NCI-H446 treated with DMSO at 0.1 percent for 48 hours (cell line): ENCODE measurements at places on chromosomes 2 and 18.

GRCh38 chr2:173021939-173022371 is 53.7 kb upstream of the MAP3K20 start:
- DNase-seq: no peak

GRCh38 chr2:200618590-200619021 is 32.8 kb downstream of the AOX1 start:
- DNase-seq: no peak

GRCh38 chr2:127080938-127081755 is 25.8 kb downstream of the BIN1 start:
- no peak for DNase-seq

DNA sequence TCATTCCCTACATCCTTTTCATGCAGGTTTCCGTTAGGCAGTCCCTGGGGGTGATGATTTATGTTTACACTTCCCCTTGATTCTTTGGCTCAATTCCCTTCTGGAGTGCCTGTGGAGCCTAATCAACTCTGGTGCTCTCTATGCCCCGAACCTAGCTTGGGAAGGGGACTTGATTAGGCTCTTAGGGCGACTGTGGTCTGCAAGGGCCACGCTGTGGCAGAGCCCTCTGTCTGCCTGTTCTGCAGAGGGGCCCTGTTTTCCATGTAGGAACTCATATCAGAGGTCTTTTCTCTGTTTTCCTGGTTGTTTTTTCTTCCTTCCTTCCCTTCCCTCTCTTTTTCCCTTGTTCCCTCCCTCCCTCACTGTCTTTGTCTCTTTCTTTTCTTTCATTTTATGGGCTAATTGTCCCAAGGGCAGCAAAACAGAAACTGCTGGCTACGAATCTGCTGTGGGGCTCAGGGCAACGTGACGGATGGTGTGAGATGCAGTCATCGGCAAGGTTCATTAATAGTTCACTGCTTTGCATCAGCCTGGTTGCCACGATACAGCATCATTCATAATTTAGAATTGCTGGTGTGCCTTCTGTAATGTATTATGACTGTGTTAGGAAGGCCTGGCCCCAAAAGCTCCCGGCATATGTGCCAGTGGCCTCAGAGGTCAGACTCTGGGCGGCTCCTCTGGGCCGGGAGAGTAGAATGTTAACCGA is 134.5 kb downstream of the NAPG start:
- DNase-seq: no peak

- no peak for DNase-seq
Measured at GRCh38 chr2:18510775-18511174, 49.7 kb downstream of the RDH14 start.

GRCh38 chr2:157876786-157877138 is 632 bp upstream of the ACVR1 start:
- no peak for DNase-seq

- DNase-seq: no peak
Measured at GRCh38 chr2:117723888-117724434, 90.5 kb upstream of the DDX18 start.

DNA sequence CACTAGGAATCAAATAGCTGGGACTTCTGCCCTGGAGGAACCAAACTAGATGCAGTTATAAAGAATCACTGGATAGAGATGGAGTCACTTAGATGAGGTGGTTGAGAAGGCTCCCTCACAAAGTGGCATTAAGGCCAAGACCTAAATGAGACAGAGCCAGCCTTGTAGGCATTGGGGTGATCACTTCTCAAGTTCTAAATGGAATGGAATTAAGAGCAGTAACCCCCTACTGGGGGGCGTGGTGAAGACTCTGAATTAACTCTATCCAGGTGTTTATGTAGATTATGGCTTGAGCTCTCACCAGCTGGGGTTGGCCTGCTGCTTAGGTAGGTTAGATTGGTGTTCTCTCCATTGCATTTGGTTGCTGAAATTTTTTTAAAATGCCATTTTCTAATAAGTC is 71.3 kb downstream of the TTC27 start:
- no peak for DNase-seq

GRCh38 chr2:197920592-197921201 is 116.3 kb downstream of the PLCL1 start:
- DNase-seq: no peak

DNA sequence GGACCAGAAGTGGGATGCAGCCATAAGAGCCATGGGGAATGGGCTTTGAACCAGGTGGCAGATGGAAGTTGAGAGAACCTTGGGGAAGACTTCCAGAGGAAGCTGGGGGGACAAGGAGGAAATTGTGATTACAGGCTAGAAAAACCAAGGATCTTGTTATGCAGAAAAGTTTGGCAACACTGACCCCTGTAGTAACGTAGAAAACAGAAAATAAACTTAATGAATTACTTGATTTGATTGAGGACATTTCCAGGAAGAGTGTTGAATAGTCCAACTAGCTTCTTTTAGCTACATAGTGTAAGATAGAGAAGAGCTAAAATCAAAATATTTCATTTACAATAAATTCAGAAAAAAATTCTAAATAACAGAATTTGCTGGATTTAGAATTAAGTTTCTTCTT is 91.9 kb upstream of the GPC1 start:
- DNase-seq: no peak

- no peak for DNase-seq
Measured at GRCh38 chr18:35971661-35972196, 750 bp upstream of the RMP24 start.

- DNase-seq: peak; percentile 20
Measured at GRCh38 chr2:135227386-135227785, 175.3 kb downstream of the RAB3GAP1 start.

- DNase-seq: no peak
Measured at GRCh38 chr2:223090039-223090438, 38.0 kb downstream of the KCNE4 start.

GRCh38 chr2:196137271-196137670 is 34.1 kb downstream of the STK17B start:
- no peak for DNase-seq

GRCh38 chr2:55459714-55460274 is 40.1 kb upstream of the CCDC88A start:
- no peak for DNase-seq

- DNase-seq: no peak
Measured at GRCh38 chr2:7943446-7943845, 738.4 kb upstream of the ID2 start.

GRCh38 chr18:77002496-77002895 is 130.1 kb downstream of the MBP start:
- DNase-seq: no peak

- no peak for DNase-seq
Measured at GRCh38 chr2:43842866-43843226, 4.1 kb downstream of the ABCG8 start.

DNA sequence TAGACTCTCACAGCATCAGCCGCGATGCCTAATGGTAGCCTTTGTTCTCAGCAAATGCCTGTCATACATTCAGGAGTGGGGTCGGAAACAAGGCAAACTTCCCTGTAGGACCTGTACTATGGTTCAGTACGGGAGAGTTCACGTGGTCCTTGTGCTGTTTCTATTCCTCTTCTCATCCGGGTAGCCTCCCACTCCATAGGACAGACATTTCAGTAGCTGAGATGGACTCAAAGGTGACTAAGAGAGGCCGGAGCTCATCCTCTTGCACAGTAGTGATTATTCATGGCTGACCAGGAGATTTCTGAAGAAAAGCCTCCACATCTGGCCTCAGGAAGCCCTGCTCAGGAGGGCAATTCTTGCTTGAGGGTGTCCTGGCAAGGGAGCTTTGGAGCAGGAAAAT is 117.8 kb upstream of the SPRED2 start:
- no peak for DNase-seq

GRCh38 chr18:77140439-77141109 is 8.0 kb upstream of the MBP start:
- DNase-seq: no peak

DNA sequence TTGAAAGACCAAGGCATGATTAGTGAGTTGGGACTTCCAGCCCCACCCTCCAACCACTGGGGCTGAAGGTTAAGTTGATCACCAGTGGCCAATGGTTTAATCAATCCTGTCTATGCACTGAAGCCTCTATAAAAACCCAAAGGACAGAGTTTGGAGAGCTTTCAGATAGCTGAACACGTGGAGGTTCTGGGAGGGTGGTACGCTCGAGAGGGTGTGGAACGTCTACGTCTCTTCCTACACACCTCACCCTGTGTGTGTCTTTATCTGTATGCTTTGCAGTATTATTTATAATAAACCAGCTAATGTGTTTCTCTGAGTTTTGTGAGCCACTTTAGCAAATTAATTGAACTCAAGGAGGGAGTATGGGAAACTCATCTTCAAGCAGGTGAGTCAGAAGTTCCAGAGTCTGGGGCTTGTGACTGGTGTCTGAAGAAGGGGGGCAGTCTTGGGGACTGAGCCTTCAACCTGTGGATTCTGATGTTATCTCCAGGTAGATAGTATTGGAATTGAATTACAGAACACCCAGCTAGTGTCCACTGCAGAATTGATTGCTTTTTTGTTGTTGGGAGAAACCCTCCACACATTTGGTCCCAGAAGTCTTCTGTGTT is 20.3 kb downstream of the ACTR3 start:
- DNase-seq: no peak

- DNase-seq: no peak
Measured at GRCh38 chr2:189527812-189528592, 52.6 kb downstream of the SLC40A1 start.

GRCh38 chr2:46950314-46950713 is 34.7 kb upstream of the MCFD2 start:
- DNase-seq: no peak

DNA sequence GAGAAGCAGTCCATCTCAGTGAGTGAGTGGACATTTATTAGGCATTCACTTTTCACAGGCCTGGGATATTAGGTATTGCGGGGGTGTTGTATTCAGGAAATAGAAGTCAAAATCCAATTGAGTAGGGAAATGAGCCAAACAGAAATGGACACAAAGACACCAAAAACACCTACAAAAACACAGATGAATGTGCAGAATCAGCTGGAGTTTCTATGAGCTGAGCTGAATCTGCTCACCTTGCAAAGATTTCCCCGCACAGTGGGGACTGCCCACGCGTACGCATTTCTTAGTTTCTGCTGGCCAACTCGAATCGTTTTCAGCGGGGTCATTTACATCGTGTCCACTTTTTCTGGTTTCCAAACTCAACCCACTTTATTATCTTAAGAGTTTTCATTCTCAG is 160.0 kb downstream of the BCL2 start:
- DNase-seq: no peak

DNA sequence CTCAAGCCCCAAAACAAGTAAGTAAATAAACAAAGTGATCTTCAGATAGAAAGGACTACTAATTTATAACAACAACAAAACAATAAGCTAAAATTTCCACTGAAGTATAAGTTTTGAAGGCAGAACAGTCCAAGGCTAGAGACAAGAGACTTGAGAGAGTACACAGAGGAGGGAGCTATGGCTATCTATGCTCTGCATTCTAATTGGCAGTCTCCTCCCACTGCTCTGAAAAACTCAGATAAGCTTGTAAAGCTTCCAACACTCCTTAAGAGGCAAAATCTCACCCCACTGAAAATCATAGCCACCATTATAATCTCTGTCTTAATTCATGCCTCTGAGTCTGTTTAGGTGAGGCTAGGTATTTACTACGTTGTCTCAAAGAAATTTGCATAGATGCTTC is 714.6 kb upstream of the LRATD1 start:
- no peak for DNase-seq

GRCh38 chr18:59514203-59514602 is 155.1 kb upstream of the LMAN1 start:
- DNase-seq: no peak

DNA sequence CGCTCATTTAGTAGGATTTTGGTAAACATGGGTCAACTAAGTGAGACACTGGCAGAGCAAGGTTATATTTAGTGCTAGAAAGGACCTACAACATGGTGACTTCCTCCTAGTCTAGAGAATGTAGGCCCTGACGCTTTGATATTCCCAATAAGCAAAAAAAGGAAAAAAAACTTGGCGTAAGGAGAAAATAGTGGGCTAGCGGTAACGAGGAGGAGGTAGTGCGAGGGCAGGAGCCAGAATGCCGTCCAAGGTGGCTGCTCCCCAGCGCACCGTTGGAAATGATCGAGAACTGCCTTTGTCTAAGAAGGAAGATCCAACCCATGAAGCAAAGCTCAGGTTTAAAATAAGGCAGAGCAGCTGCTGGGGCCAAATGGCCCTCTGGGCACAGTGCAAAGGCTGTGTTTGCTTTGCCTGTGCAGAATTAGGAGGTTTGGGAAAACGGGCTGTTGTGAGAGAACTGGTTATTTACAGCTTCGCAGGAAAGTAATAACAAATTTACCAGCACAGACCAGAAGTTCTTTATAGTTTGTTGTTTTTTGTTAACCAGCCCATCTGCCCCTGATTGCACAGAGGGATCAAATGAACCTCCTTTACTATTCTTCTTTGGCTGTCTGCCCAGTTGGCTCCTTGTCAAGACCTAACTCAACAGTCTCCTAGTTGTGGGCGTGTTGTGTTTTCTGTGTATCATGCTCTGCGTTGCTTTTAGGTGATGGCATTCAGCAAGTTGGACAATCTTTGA is 86.6 kb downstream of the ITGB1BP1 start:
- DNase-seq: peak; percentile 95

DNA sequence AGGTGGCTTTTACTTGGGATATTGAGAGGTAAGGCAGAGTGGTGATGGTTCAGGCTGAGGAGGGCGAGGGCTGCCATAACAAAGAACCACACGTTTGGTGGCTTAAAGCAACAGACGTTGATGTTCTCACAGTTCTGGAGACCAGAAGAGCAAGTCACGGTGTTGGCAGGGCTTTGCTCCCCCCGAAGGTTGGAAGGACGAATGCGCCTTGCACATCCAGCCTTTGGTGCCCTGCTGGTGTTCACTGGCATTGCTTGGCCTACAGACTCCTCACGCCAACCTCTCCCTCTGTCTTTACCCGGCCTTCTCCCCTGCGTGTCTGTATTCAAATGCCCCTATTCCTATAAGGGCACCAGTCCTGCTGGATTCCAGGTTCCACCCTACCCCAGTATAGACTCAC is 125.4 kb downstream of the TPO start:
- DNase-seq: no peak

- DNase-seq: no peak
Measured at GRCh38 chr2:207482630-207483029, 47.1 kb upstream of the CREB1 start.

- no peak for DNase-seq
Measured at GRCh38 chr18:22559414-22560274, 141.9 kb upstream of the CTAGE1 start.

GRCh38 chr2:231189571-231190495 is 8.6 kb upstream of the ARMC9 start:
- DNase-seq: no peak

- no peak for DNase-seq
Measured at GRCh38 chr2:59850554-59850953, 702.9 kb downstream of the BCL11A start.

DNA sequence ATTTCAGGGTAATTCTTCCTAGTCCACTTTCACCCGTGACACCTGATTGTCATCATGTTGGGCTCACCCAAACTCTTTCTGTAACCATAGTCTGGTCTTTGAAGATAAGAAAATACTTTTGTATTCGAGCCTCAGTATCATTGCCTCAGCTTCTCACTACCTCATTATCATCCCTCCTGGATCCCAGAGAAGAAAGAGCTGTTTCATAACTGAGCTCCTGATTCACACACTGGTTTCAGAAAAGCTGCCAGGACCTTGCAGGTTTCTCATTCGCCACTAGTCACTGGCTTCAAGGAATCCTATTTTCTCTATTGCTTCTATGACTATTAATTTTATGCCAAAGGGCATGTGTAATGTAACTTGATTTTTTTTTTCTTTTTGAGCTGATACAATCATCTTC is 2.9 kb upstream of the CRIM1 start:
- DNase-seq: no peak
